ENCODE measurements at places on chromosomes 16 and 17.

DNA sequence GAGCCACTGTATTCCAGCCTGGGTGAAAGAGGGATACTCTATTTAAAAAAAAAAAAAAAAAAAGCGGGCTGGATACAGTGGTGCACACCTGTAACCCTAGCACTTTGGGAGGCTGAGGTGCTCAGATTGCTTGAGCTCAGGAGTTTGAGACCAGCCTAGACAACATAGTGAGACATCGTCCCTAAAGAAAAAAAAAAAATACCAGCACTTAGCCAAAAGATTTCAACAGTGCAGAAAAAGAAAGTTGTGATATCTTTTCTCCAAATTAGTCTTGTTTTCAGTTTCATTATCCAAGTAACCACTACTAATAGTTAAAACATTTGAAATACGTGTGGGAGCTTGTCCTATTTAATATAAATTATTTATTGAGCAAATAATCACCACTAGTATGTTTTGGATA lies 48.7 kb downstream of the TENT4B start:
- no peak for DNase-seq

GRCh38 chr16:59614466-59615240 lies 880.5 kb upstream of the GOT2 start:
- no peak for DNase-seq

GRCh38 chr17:8443756-8444155 lies 8.1 kb downstream of the NDEL1 start:
- DNase-seq: no peak

DNA sequence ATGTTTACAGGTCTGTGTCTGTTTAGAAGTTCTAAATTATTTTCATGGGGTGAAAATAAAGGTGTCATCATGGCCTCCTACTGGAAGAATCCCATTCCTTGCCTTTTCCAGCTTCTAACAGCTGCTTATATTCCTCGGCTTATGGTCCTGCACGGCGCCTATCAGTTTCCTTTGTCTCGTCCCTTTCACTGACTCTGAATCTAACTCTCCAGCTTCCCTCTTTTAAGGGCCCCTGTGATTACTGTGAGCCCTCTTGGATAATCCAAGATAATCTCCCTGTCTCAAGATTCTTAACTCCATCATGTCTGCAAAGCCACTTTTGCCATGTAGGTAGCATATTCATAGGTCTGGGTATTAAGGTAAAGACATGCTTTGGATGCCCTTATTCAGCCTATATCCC lies 441.0 kb upstream of the ERCC4 start:
- no peak for DNase-seq

- DNase-seq: no peak
Observed at GRCh38 chr17:44424828-44425461, 35.5 kb upstream of the ITGA2B start.

DNA sequence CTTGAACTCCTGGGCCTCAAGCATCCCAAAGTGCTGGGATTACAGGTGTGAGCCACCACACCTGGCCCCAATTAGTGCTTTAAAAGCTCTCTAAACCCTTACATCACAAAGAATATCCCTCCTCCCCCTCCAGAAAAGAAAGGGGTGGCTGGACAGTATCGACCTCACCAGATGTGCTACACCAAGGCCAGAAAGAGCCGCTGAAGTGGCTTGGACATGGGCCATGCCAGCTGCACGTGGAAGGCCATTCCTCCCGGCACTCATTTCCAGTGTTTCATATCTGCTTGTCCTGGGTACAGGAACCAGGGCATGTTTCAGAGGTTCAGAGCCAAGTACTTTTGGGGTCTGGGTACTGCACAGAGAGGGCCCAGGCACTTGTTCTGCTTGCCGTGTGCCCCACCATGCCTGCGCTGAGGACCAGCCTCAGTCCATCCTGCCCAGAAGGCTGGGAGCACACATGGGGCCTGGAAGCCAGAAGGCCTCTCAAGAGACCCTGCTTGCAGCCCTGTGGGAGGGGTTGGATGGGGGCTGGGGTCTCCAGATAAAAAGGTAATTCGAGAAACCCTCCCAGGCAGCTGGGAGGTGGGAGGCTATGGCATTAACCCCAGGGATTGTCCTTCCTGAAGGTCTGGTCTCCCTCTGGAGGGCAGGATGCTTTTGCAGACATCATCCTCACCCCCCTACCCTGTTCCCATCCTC lies 3.5 kb upstream of the SRRM2 start:
- no peak for DNase-seq

- no peak for DNase-seq
Observed at GRCh38 chr17:44760474-44761308, 1.9 kb downstream of the ADAM11 start.

DNA sequence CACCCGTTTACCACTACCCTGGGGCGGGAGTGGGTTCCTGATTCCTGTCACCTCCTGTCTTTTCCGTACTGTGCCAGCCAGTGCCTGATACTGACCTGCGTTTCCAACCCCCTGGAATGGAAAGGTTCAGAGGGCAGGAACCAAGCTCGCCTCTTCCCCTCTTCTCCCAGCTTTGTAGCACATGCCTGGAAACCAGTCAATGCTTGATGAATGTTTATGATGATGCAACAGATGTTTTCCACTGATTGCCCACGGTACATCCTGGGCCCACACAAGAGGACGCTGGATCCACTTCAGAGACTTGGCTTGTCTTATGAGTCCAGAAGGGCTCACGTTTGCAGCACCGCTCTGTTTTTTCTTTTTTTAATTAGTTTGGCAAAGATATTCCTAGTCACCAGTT lies 262.0 kb downstream of the CPPED1 start:
- DNase-seq: no peak

GRCh38 chr16:25951999-25952398 lies 260.2 kb downstream of the HS3ST4 start:
- no peak for DNase-seq

GRCh38 chr16:84055366-84055765 lies 12.8 kb upstream of the SLC38A8 start:
- no peak for DNase-seq

DNA sequence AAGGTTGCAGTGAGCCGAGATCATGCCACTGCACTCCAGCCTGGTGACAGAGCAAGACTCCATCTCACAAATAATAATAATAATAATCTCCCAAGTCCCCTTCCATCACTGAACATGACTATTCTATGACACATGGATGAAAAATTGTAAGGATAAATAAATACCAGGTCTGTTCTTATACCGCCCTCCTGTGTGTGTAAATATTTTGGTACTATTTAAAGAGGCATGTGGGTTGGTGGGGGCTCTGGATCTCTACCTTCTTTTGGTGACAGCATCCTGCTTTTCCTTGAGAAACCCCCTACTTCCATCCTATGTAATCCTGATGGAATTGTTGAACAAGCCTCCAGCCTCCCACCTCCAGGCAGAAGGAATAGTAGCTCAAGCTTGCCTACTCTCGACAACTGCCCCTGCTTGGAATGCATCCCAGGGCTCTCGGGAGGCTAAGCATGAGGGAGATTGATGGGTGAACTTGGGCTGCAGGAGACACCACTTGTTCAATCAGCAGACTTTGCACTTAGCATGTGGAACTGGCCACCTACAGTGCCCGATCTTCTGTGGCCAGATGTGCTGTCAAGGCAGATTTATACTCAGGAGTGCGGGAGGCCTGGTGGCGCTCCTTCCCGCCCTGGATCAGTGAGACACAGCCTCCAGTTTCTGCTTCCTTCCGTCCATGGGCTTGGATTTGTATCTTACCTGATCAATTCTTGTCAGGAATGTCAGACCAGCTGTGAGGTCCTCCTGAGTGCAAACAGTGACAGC lies 287.4 kb downstream of the SLC39A11 start:
- no peak for DNase-seq

GRCh38 chr16:77332792-77333191 lies 102.0 kb downstream of the ADAMTS18 start:
- no peak for DNase-seq

DNA sequence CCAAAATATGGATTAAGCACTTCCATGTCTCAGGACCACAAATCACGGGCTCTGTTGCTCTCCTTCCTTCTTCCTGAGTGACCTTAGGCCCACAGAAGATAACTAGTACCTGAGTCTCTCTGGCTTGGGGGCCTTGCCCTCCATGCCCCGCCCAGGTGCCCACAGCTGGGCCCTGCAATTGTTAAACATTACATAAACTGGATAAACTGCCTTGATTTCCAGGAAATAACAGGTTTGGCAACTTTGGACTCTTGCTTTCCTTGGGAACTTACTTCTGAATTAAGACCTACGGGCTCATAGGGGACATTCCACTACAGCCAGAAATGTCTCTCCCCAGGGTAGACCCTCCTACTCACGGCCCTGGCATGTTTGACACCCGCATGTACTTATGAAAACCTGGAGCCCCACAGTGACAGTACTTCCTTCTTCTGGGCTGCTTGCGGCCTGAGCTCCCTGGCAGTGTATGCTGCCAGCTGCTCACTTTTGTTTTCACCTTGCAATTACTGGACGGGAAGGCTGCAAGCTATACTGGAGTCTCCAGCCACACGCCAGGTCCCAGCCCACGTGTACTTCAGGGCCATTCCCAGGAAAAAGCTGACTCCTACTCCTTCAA lies 2.3 kb upstream of the UBALD2 start:
- no peak for DNase-seq

DNA sequence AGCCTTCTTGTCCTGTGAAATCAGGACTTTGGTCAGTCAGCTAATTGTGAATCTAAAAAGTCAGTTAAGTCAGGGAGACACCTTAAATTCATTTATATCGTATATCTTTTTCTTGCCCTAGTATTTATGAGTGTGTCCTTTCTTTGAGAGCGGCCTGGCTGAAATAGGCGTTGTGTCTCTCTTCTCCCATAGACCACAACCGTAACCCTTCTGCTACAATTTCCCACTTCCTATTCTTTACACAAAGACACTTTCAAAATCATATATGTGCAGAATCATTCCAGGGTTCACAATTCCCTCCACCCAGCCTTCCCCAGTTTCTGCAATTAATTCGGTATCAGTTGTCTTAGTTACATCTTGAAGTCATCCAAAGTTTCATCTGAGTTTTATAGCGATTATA lies 14.0 kb upstream of the COTL1 start:
- DNase-seq: no peak

- DNase-seq: no peak
Observed at GRCh38 chr17:72640415-72641165, 451.9 kb downstream of the SLC39A11 start.

- DNase-seq: peak; percentile 27
Observed at GRCh38 chr17:37373530-37374159, 2.1 kb upstream of the C17orf78 start.

DNA sequence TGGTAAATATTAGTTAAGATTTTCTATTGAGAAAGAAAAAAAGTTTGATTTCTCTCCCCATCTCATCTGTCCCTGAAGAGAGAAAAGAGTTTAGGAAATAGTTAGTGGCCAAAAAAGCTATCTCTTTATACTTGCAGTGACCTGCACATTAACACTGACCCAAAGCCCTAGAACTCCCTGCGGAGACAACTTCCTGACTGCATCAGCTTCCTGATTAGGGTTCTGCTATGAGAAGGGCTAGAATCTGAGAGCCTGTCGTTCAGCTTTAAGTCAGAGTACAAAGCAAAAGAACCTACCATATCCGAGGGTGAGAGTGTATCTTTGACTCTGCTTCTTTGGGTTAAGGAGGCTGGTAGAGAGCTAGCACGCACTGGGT lies 24.7 kb downstream of the LIMD2 start:
- DNase-seq: no peak

DNA sequence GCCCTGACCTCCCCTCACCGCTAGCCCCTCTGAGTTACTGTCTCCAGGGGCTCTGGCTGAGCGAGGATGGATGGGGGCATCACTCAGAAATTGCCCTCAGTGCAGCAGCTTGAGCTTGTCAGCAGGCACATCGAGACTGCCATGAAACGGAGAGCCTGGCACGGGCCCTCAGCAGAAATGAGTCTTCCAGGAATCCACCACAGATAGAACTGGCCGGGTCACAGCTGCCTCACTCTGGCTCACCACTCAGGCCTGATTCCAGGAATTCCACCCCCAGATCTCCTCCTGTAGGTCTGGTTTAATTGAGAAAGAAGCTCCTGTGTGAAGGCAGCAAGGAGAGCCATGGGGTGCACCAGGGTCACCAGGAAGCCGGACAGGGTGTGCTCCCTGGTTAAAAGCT lies 85.5 kb downstream of the GSG1L start:
- no peak for DNase-seq

DNA sequence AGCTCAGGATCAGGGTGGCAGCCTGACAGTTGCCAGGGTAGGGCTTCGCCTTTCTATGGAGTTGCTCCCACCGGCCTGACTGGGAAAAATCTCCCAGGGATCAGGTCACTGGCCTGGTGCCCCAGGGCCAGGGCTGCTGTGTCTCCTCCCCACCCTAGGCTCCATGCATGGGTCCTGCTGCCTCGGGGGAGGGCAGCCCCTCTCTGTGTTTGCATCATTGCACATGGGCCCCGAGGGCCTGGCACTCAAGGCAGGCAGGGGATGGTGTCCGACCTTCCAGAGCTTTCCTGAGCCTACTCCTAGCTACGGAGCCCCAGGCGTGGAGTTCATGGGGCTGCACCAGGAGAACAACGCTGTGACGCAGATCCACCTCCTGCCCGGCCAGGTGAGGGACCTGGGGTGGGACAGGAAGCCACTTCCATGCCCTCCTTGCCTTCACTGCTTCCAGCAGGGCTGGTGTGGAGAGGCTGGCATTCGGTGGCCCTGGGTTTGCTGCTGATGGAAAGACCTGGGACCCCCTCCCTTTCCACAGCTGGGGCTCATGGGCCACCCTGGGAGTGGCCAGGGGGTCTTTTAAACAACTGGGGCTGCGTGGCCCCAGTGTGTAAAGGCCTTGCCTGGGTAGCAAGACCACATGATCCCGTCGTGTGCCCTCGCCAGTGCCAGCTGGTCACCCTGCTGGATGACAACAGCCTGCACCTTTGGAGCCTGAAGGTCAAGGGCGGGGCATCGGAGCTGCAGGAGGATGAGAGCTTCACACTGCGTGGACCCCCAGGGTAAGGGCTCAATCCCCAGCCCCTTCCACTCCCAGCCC lies 29.5 kb upstream of the MYO15B start:
- DNase-seq: no peak

DNA sequence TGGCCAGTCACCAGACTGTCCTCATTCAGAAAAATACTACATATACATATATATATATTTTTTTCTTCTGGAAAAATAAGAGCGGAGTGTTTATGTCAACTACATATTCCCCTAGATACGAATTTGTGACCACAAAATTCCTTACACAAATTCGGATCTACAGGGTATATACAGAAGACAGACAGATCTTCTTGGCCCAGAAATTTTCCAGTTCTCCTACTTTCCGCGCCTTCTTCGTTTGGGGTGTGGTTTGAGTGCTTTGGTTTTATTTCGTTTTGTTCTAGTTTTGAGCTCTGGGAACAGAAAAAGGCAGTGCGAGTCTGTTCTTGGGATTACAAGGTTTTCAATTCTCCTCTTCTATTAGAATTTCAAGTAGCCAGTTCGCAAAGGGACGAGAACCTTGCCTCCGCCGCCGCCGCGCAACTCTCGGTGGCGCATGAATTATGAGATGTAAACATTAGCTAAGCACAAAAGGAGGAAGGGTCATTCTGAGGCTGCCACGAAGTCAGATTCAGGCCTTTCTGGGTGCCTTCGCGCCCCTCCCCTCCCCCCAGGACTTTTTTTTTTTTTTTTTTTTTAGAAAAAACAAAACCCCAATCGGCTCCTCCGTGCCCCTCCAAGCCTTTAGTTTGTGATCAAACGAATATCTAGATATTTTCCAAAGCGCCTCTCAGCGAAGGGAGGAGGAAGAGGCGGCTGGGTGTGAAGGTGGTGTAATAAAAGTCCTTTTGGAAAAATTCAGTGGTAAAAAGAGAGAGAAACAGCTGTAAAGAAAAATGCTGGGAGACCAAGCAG lies 1.8 kb upstream of the HOXB4 start:
- DNase-seq: no peak

Measured in activated CD8-positive, alpha-beta memory T cell treated with anti-CD3 and anti-CD28 coated beads for 4 hours (primary cell).